Stimulated activated CD8-positive, alpha-beta memory T cell treated with anti-CD3 and anti-CD28 coated beads, Interleukin-7, amount 100 ng/mL, for 48 hours (primary cell): ENCODE measurements at places on chromosomes 3 and 15.

- DNase-seq, result no peak
Measured at GRCh38 chr3:64900617-64901521, 213.1 kb upstream of the ADAMTS9 start.

DNA sequence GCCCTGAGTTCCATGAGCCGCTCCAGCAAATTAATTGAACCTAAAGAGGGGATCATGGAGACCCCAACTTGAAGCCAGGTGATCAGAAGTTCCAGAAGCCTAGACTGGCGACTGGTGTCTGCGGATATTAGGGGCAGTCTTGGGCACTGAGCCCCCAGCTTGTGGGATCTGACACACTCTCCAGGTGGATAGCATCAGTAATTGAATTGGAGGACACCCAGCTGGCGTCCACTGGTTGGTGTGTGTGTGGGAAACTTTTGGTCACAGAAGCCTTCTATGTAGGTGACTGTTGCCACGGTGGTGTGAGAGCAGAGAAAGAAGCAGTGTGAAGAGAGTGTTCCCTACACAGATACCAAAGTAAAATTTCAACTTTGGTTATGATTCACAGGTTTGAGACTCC lies 106.0 kb upstream of the ADPGK start:
- no peak for DNase-seq

GRCh38 chr3:98188545-98188944 lies 22.0 kb downstream of the OR5H15 start:
- DNase-seq, result no peak

DNA sequence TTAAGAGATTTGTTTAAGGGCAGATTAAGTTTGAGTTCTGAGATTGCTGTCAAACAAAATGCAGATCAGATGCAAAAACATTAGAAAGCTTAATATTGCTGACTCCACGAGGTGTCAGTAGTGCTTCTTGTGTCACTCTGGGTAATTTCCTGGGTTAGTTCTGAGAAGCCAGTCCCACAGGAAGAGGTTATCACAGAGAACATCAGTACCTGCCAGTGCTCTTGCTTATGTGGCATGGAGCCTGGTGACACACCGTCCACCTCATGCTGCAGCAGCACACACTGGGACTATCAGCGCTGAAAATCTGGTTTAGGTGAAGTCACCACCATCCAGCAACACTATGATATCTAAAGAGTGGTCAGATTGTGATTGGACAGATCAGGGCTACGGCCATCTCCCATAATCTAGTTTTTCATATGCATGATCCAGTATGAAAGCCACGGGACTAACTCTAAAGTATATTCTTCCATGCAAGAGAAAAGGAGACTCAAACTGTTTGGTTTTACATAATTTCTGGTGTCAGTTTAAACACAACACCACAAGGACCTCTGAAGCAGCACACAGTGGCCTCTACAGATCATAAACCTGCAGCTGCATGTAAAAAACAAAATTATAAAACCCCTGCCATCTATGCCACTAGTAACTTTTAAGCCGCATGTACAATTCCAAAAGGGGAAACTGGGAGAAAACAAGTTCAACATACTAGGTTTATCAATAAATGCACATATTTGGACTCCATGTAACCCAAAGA lies 36.1 kb upstream of the MYO5C start:
- peak; percentile 60 for DNase-seq

- no peak for DNase-seq
Measured at GRCh38 chr15:39665629-39666250, 84.9 kb downstream of the THBS1 start.

DNA sequence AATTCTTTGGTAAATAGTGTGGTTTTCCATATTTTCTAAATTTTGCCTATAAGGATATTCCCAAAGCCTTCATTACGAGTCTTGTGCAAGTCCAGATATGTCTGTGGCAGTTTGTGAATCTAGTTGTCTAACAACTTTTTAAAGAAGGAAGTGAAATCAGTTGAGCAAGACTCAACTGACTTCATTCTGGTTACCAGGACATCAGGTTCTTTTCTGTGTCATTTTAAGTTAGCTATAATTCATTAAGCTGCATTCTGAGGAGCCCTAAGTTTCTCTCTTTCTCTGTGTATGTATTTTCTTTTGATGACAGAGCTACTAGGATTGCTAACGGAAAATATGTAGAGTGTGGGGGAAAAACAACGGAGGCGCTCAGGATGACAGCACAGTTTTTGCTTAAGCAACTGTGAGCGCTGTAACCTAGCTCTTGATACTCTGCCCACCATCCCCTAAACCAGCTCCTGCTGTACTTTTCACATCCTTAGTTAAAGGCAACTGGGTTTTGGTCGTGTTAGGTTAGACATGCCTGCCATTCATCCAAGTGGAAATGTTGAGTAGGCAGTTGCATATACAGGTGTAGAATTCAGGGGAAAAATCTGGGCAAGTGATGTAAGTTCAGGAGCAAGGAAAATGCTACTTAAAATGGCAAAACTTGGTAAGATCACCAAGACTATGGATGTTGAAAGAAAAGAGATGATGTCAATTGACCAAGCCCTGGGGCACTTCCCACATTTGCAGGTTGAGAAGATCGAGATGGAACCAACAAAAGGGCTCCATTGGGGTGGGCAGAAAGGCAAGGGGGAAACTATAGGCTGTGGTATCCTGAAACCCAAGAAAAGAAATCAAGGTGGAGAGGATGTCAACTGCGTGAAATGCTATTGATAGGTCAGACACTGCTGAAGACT lies 9.2 kb downstream of the MFSD1 start:
- no peak for DNase-seq

DNA sequence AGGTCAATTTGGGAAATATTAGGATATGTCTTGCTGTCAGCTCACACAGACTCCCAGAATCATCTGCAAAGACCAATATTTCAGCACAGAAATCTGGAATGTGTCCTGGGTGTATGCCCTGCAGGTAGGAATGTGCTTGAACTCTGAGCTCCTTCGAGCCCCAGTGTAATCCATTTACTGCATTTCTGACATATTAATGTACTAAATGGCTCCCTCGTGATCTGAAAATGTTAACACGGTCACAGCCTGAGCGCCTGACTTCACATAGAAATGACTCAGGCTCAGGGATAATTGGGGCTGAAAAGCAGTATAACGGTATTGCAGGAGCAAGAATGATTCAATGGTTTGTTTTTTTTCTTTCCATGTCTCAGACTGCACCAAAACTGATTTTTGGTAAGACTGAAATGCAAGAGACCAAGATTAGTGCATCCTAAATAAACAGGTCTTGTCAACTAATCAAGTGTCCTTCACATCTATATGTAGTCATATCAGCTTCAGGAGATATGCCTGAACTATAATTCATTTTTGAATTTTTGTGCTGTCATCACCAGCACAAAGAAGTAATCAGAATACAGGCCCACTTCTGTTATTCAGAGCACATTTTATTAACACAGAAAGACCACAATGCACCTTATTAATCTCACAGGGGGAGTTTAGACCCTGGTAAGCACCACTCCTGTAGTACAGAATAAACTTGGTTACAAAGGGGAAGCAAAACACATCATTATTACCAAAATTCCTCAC lies 49.8 kb downstream of the DCLK3 start:
- DNase-seq, result no peak

- DNase-seq, result no peak
Measured at GRCh38 chr3:171810629-171811294, 479 bp upstream of the PLD1 start.

- no peak for DNase-seq
Measured at GRCh38 chr3:52396907-52397591, 47.9 kb downstream of the SEMA3G start.

DNA sequence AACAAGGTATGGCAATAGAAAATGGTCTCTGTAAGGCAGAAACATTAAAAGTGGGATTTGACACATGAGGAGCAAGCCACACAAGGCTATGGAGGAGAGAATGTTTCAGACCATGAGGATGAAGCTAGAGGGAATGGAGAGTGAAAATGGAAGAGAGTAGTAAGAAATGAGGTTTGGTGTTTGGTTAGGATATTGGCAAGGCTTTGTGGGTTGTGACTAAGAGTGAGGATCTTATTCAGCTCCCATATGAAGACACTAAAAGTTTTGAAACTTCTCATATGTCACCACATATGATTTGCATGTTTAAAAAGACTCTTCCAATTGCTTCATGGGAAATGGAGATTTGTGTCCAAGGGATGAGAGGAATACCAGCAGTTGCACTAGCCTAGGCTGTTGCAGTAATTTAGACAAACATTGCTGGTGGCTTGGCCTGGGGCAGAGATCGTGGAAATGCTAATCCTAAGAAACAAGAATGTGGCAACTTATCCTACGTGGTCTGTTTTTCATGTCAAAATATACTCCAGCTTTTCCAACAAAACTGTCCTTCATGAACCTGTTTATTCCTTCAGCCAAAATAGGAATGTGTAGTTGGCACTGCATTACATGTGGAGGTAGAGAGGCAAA lies 749.0 kb downstream of the PDCD6IP start:
- no peak for DNase-seq

- DNase-seq, result no peak
Measured at GRCh38 chr15:66854012-66854965, 152.3 kb downstream of the SMAD6 start.

GRCh38 chr15:42845581-42845980 lies 75.0 kb downstream of the TTBK2 start:
- DNase-seq, result no peak

GRCh38 chr15:93060336-93061248 lies 28.4 kb downstream of the RGMA start:
- no peak for DNase-seq

- DNase-seq, result no peak
Measured at GRCh38 chr3:58724336-58724735, 57.8 kb upstream of the FAM3D start.

DNA sequence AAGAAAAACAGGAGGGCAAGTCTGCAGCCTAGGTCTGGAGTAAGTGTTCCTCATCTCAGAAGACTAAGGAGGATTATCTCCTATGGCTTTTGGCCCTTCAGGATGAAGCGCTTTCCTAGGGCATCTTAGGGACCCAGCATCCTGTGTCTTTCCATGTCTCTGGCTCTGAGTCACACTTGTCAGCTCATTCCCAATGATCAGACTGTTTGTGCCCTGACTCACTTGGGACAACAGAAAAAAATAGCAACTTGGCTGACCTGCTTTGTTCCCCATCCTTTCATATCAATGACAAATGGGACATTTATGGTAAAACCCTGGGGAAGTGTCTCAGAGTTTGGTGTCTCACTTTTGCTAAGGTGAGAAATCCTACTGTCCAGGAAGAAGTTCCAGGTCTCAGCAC lies 76.2 kb upstream of the OXTR start:
- no peak for DNase-seq
